Stimulated activated CD4-positive, alpha-beta T cell treated with anti-CD3 and anti-CD28 coated beads, Interleukin-1b, Interleukin-23, amount 100 ng/mL, for 1 hour (primary cell): ENCODE measurements at places on chromosomes 11 and 22.

- DNase-seq = no peak
These were observed 25.8 kb upstream of the SLC22A12 start for GRCh38 chr11:64564947-64565889.

- no peak for DNase-seq
These were observed 24.1 kb upstream of the CCDC188 start for GRCh38 chr22:20174785-20175596.

DNA sequence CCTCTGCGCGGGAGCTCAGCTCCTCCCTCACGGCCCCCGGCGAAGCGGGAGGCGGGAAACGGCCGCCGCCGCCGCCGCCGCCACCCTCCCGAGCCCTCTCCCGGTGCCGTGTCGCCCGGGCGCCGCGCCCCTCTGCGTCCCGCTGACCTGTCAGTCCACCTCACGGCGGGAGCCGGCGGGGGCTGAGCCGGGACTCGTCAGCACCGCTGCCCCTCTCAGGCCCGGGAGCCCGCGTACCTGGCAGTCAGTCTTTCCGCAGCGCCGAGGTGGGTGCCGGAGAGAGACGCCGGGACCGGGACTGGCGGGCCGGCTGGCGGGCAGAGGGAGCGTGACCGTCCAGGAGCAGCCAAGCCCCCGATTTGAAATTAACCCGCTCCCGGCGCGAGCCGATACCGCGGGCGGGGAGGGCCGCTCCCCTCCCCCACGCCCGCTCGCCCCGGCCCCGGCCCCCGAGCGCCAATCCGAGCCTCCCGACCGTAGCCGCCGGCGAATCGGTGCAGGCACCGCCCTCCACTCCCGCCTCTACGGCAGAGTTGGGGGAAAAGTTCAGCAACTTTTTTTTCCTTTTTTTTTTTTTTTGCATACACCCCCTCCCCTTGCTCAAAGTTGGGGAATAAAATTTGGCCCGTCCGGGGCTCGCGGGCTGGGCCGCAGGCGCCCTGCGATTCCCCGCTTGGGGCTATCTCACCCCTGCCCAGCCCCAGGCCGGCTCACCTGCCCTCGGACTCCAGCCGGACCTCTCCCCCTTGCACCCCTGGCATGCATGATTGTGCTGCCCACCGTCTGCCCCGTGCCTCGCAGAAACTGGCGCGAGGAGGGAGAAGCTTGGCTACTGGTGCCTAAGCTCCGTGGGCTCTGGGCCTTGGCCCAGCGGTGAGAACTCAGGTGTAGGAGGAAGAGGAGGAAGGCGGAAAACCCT is 774 bp upstream of the E2F8 start:
- DNase-seq = no peak

- no peak for DNase-seq
These were observed 883 bp upstream of the VPREB3 start for GRCh38 chr22:23754980-23755636.

DNA sequence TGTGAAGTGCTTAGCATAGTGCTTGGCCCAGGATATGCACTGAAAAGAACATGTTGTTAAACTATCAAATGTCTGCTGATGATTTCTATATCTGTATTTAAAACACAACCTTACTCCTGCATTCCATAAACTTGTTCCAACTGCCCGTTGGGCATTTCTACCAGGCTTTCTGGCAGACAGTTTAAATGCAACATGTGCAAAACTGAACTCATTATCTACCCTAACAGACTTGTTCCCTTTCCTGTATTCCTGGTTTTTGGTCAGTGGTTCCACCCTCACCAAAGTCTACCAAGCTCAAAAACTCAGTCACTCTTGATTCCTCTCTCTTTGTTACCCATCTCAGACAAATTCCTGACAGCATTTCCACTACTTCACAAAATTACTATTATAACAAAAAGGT is 6.5 kb upstream of the RAB38 start:
- DNase-seq = no peak

GRCh38 chr11:63862923-63863322 is 24.0 kb downstream of the MARK2 start:
- DNase-seq = no peak

DNA sequence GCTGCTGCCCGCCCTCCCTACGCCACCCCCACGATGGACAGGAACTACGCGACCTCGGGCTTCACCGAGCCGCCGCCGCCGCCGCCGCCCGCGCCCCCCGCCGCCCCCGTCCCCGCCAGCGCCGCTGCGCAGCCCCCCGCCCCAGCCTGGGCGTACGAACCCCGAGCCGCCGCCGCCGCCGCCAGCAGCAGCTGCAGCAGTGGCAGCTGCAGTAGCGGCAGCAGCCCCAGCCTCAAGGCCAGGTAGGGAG is 407 bp downstream of the QSER1 start:
- no peak for DNase-seq

DNA sequence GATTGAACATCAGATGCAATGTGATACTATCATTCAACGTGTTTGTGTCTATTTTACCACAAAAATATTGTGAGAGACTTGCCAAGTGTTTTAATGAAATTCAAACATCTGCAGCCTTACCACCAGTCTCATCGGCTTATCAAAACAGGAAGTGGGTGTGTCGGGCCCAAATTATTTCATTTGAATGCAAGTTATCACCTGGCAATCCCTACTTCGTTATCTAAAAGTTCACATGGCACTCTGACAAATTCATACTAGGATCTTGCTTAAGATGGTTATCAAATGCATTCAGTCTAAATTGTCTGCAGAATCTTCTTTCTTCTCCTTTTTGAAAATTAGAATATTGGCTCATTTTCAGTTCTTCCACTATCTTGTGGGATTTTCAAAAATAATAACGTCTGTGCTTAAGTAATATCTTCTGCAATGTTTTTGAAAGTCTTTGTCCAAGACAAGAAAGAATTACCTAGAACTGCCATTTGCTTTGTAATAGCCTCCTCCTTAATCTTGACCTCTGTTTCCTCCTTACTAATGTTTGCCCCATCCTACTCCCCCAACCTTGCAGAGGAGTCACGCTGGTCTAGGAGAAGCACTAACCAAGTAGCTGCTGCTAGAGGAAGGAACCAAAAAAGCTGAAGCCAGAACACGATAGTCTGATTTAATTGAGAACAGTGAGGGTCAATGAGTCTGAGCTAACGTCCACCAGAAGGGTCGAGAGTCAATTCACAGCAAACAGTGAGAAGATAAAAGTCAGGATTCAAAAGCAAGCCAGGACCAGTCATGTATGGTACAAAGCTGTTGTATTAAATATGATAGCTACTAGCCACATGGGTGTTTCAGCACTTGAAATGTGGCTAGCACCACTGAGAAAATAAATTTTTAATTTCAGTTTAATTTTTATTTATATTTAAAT is 10.2 kb upstream of the BIRC3 start:
- no peak for DNase-seq

DNA sequence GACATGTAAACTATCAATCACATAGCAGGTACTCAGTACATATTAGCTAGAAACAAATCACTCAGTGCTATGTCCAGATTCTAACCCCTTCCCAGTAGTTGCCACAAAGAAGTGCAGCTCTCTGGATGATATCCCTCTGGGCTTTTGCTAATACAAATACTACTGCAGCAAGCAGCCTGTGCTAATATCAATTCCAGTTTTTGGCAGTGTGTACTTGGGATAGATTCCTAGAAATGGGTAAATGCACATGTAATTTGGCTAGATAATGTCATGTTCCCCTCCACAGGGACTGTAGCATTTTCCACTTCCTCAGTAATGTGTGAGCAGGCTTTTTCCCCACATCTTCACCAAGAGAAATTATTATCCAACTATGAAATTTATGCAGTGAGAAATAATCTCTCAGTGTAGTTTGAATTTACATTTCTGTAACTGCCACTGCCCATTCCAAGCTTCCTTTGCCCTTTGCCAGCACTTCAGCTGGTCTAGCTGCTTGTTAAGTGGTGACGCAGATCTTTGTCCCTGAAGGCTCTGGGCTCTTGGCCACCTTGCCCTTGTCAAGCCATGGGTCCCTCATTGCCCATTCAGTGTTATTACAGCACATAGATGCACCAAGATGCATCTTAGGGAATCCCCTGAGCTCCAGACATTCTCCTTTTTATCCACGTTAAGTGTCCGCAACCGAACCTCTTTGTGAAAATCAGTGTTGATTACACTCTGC is 107.1 kb upstream of the CLPB start:
- DNase-seq = no peak

GRCh38 chr11:852762-853161 is 10.1 kb downstream of the TSPAN4 start:
- no peak for DNase-seq

DNA sequence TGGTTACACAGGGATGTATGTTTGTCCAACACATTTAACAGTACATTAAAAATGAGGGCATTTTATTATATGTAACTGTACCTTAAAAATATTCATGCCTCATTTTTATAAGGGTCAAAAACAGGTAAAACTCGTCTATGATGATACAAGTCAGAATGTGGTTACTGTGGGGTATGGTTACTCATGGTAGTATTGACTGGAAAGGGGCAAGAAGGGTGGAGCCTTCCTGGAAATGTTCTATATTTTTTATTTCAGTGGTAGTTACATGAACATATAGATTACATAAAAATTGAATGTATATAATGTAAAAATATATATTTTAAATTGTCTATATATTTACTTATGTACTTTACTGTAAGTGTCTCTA is 99.8 kb downstream of the STIM1 start:
- no peak for DNase-seq

DNA sequence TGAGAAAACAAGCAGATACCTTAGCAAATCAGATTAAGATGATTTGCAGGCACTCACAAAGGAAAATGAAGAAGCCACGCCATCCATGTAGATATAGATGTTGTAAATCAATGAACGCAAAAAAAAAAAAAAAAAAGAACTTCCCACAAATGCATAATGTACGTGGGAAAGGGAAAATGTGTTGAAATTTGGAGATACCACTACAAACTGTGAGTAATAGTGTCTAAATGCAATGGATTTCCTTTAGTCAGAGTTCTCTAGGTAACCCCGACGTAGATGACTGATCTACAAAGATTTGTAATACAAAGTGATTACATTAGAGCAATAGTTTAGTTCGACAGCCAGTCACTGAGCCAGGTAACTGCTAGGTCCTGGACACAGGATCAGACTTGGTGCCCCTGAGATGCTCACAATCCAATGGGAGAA is 783 bp upstream of the ANKRD54 start:
- no peak for DNase-seq

DNA sequence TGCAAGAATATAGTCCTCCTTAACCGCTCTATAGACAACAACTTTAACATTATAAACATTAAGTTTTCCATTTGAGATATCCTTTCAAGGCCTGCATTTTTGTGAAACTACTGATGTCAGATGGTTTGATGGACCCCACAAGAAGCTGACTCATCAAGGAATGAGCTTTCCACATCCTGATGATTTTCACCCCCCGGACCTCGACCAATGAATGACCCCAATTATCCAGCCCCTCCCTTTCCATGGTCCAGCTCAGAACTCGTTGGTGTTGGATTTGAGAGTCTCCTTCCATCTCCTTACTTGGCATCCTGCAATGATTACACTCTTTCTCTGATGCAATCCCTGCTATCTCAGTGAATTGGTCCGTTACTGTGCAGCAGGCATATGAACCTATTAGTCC is 31.8 kb upstream of the GUCY1A2 start:
- DNase-seq = no peak

- DNase-seq = no peak
These were observed 397 bp downstream of the OR52N2 start for GRCh38 chr11:5809122-5809519.

- DNase-seq = no peak
These were observed 640 bp upstream of the VSIG10L2 start for GRCh38 chr11:125945011-125945796.

GRCh38 chr11:86688398-86689179 is 16.2 kb upstream of the ME3 start:
- no peak for DNase-seq

- DNase-seq = no peak
These were observed 6.3 kb downstream of the PPM1F start for GRCh38 chr22:21946262-21946925.

- no peak for DNase-seq
These were observed 6.7 kb upstream of the OR5I1 start for GRCh38 chr11:55942785-55943392.

- DNase-seq = no peak
These were observed 34.2 kb upstream of the CTTN start for GRCh38 chr11:70364178-70364577.

DNA sequence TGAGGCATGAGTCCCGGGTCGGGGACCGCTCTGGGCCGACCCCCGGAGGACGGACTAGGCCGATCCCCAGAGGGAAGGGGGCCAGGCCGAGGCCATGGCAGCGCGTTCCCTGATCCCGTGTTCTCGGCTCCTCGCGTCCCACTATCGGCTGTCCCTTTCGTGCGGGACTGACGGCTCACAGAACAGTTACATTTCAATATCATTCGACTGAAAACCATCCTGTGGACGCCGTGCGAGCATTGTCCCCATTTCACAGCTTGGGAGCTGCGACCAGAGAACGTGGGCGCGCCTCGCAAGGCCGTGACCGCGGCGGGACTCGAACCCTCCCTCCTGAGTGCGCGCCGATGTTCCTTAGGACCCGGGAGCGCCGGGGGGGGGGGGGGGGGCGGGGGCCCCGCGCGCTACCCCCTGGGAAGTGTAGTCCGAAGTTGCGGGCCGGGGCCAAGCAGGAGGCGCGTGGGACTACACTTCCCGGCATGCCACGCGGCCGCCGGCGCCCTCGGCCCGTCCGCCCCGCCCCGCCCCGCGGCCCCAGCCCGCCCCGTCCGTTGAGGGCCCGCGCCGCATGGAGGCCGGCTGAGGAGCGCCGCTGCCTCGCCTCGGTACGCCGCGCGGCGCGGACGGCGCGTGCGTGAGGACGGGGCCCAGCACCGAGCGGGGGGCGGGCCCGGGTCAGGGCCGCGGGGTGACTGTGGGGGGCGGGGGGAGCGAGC is at the start of gene TRABD:
TRABD (plus strand) TSS at position 539 of the 713 bp plus-strand sequence. CDS start 7,148 bp downstream, outside the sequence.
- peak; percentile 76 for DNase-seq

DNA sequence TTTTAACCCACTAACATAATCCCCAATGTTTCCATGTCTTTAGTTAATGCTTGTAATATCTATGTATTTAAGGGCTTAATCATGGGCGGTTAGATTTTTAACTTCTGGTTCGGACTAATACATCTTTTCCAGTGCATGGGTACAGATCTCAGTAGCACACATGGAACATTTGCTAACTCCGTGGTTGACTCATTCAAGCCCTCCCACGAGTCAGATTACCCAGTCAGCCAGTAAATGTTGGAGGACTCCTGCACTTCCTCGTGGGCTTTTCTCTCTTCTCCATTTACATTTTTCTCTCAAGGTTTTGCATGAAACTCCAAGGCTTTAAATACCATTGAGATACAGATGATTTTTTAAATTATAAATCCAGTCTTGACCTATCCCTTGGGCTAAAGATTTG is 313.9 kb downstream of the ST3GAL4 start:
- DNase-seq = no peak

GRCh38 chr22:30885591-30885990 is 83.0 kb downstream of the MORC2 start:
- no peak for DNase-seq

DNA sequence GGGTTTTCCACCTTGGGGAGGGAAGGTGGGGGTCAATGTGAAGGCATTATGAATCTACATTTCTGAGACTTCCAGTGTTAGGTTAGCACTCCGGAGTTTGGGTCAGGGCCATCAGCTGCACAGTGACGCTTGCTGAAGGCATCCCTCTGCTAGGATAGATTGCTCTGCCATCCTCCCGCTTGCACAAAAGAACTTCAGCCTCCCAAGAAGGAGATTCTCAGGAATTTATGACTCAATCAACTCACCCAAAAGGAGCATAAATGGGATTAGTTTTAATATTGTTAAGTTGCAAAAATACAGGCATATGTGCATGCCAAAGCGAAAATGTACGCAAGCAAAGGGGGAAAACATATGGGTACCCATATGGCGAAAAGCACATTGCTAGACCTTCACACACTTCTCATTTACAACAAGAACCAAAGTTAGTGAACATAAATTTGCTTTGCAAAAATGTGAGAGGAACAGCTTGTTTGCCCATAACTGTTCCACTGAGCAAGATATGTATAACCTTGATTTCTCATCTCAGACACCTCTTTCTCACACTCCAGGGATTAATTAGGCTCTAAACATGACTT is 1013.0 kb downstream of the OPCML start:
- DNase-seq = no peak
